ENCODE measurements at places on chromosomes 7 and 10.

DNA sequence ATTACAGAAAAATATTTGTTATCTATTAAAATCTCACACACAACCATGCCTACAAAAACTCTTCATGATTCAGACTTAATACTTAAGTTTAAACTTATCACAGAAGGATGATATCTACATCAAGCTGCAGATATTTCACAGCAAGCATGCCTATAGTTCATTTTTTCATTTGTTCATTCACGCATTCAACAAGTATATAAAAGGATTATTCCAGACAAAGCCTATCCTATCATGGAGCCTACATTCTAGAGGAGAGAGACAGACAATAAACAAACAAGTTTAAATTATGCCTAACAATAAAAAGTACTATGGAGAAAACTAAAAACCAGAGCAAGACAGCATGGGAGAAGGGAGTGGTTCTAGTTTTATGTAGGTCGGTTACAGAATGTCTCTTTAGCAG is 10.9 kb downstream of the TRDMT1 start:
- no peak for DNase-seq

DNA sequence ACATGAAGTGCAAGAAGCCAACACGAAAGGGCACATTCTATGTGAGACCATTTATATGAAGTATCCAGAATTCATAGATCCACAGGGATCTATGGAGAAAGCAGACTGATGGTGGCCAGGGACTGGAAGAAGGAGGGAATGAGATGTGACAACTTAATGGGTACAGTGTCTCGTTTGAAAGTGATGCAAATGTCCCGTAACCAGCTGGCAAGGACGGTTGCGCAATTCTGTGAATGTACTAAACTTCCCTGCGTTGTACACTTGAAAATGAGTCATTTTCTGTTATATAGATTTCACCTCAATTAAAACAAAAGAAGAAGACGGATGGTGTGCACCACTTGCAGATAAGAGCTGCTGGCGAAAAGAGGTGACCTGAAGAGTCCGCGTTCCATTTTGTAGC is 861.1 kb downstream of the TYW1 start:
- no peak for DNase-seq

DNA sequence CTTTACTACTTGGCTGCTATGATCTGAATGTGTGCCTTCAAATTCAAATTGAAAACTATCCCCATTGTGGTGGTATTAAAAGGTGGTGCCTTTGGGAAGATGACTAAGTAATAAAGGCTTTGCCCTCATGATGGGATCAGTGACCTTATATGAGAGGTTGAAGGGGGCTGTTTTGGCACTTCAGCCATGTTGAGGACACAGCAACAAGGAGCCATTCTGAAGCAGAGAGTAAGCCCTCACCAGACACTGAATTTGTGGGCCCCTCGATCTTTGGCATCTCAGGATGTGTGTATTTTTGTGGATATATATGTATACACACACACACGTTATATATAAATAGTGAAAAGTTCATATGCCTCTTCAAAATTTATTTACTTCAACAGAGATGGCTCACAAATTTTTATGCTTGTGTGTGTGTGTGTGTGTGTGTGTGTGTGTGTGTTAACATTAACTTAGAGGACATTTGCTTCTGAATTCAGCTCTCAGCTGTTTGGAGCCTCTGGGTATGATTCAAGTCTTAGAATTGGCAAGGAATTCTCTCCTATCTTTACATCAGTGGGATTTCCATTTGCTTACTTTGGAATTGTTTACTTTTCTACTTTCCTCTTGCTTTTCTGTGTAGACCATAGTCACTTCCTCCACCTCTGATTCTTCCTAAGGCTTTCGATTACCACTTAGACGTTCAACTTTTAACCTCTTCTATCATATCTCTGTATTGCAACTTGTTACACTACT is 66.6 kb downstream of the MAGI2 start:
- no peak for DNase-seq

GRCh38 chr10:26725837-26726727 is 28.6 kb downstream of the PDSS1 start:
- peak; percentile 42 for DNase-seq

DNA sequence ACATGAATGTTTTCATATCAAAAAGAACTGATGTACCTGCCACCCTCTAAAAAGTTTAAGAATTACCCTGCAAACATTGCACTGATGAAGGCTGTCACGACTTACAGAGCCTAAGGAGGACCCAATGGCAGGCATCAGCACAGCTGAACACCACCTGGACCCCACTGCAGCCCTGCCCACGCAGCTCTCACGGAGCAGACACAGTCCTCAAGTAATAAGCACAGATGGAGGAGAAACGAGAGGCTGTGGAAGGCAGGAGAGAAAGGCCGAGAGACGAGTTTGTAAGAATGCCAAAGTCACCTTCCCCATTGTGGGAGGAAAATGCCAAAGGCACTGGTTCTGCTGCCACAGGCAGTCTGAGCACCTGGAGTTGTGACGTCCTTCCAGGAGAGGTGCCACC is 135.0 kb downstream of the DLG5 start:
- DNase-seq, result no peak

DNA sequence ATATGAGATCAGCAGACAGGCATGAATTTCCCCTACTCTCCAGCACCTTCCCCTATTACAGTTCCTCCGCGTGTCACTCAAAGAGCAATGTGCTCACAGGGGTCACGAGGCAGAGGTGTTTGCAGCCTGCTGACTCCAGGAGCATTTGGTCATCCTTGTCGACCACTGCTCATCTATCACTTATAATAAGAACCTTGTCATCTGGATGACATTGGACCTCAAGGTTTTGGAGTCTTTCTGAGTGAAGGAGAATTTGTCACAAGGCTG is 32.9 kb upstream of the PLPP4 start:
- peak; percentile 10 for DNase-seq

DNA sequence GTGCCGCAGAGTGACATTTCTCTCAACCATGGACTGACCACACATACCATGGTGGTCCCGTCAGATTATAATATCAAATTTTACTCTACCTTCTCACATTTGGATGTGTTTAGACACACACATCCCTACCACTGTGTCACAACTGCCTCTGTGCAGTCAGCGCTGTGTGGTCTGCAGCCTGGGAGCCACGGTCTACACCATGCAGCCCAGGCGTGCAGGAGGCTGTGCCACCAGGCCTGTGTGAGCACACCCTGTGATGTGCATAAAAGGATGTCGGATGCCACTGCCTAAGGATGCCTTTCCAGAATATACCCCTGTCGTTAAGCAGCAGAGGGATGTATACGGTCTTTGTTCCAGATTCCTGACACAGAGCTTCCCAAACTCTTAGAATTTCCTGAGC is 150.4 kb downstream of the TCERG1L start:
- no peak for DNase-seq

DNA sequence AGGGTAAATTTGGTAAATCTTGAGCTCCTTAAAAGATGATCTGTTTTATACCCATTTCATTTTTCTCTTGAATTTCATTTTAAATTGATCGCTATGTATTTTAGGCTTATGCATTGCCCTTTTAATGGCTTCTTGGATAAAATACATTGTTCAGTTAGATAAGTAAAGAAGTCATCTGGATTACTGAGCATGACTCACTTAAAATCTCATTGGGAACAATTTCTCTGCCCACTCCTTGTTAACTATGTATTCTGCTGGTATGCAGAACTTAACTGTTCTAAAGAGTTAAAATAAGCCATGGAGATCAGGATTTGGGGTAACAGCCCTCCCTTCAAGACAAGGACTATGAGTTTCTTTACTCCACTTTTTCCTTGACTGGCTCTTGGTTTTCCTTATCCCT is 134.2 kb downstream of the SND1 start:
- no peak for DNase-seq
